Amniotic epithelial cell (primary cell): ENCODE measurements at places on chromosomes 3 and 15.

- peak; percentile 74 for DNase-seq
Observed at GRCh38 chr3:157261000-157261399, 101.1 kb upstream of the CCNL1 start.

- no peak for DNase-seq
Observed at GRCh38 chr3:128503164-128503651, 10.2 kb upstream of the GATA2 start.

DNA sequence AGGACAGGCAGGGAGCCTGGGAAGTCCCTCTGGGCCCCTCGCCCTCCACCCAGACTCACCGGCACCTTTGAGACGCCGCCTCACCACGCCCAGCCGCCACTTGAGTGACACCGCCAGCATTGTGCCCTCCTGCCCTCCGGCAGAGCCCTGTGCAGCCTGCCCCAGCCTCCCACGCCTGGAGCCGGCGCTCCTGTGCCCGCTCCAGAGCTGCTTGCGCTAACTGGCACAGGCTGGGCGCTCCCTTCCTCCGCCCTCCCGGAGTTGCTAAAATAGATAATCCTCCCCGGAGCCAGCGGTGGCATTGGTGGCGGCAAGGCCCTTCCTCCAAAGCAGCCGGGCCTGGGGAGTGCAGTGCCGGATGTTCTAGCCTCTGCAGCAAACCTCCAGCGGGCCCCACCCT lies 15.7 kb upstream of the GRIP2 start:
- DNase-seq, result no peak

DNA sequence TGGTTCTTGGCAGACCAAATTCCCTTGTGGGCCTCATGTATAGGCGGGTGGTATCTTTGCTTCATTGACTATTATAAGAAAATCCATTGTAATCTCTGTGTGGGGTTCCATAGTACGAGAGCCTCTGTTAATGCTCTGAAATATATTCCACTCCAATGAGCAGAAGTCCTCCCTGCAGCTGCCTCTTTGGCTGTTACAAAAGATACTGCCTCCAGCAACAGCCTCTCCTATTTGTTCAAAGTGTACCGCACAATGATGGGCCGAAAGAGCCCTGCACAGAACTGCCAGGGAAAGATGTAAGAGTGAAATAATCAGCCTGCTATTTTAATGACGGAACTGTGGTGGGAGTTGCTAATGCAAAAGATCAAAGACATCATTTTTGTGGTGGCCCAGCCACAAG lies 48.9 kb downstream of the GRK7 start:
- no peak for DNase-seq

GRCh38 chr15:64209680-64210334 lies 47.0 kb upstream of the PPIB start:
- peak; percentile 55 for DNase-seq

DNA sequence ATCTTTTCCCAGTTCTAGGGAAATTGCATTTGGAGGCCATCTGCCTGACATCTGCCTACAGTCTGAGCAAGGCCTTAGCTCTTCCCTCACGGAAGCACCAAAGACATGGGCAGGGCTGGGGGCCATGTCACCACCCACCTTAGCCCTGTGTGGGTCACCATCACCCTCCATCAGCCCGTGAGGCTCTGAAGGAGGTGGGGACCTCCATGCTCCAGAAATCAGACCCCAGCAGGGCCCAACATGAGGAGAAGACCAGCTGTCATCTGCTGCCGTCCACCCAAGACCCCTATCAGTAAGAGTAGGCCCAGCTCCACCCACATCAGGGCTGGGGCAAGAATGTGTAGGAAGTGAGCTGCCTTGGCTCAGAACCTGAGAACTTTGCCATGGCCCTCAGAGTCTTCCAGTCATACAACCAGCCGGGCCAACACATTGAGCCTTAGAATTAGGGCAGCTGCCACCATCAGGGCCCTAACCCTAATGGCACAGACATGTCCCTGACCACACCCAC lies 1.9 kb downstream of the TMIE start:
- no peak for DNase-seq
